ENCODE measurements at places on chromosomes 12 and 14. TPM values are rescaled to one million over a fixed set of nuclear protein-coding genes. Genes with fewer than 3 reads are reported as not detected.
A peak's percentile ranks its signal among the peaks of the same experiment; 100 is the strongest.

- DNase-seq, result no peak
Observed at GRCh38 chr12:50120521-50120920, 8.5 kb downstream of the COX14 start.

- DNase-seq, result peak; percentile 36
Observed at GRCh38 chr14:75907756-75908359, 73.9 kb downstream of the TGFB3 start.

DNA sequence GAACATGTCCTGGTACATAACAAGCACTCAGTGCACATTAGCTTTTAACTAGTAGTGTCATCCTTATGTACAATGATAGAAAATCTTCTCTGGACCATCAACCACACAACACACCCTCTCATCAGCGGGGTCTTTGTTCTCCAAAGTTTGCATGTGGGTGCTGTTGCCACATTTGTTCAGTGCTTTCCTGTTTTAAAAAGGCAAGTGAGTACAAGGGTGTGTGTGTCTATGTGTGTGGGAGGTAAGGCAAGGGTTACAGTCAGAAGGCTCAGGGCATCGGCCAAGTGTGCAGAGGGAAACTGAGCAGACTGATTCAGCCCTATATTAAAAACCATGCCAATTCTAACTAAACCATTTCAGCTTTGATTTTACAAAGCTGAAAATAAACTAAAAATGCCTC is 17.9 kb downstream of the KRT76 start:
- no peak for DNase-seq

DNA sequence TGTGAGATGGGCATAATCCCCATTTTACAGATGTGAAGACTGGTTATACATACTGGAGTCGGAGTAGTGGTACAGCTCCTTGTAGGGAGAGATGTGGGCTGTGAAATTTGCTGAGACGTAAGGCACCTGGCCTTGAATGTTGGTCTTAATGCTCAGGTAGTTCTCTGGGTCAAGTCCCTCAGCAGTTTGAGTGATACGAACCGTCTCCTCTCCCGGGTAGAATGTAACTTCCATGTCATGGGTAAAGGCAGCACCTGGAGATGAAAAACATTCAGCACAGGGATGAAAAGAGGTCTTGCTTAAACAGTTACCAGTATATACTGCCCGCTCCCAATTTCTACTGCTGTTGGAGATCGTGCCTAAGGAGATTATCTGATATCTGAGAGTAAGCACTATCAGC is 28.3 kb downstream of the NID2 start:
- DNase-seq, result no peak

- DNase-seq, result no peak
Observed at GRCh38 chr14:44820230-44820964, 141.3 kb downstream of the KLHL28 start.

DNA sequence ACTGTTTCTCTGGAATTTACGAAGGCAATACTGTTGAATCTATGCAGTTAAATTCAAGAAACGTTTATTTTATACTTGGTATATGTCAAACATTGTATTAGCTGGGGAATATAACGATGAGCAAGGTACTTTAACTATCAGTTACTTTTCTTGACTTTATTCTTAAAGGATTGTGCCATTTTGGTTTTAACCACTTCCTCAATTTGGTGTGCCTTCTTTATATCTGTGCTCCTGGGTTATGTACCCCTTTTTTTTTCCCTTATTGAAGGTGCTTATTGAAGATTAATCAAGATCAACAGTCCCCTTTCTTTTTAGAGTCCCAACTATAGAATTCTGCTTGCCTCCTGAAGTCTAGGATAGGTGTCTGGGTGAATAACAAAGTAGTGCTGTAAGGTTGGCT is 5.8 kb downstream of the RAB21 start:
- DNase-seq, result no peak

DNA sequence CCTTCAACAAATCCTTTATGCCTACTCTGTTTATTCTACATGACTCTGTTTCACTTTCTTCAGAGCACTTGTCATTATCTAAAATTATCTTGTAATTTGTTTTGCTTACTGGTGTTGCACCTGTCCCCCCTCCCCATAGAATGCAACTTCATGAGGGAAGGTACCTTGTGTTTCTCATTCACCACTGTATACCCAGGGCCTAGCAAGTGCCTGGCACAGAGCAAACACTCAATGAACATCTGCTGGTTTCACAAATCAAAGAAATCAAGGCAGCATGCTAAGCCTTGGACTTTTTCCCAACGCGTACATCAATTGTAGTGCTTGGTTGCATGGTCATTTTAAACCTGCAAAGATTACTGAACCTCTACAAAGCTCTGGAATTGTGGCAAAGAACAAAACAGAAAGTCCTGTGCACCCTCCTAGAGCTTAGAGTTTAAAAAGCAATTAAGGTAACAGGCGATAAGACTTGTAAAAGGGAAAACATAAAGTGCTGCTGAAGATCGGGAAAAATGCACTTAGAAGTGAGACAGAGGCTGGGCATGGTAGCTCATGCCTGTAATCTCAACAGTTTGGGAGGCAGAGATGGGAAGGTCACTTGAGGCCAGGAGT is 479.1 kb downstream of the MED13L start:
- DNase-seq, result no peak

DNA sequence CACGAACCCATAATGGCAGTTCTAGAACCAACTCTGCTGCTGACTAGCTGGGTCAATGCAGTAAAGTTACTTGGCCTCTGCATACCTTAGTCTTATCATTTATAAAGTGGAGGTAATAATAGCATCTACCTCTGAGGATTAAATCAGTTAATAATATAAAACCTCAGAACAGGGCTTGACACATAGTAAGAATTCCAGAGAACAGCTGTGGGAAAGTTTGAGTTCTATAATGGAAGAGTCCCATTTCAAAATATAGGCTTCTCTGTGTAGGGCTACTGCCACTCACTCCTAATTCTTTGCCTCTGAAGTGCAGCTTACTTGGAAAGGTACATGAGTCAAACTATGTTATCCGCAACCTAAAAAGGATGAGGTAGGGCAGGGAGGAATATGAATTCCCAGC is 269.2 kb upstream of the PRKD1 start:
- peak; percentile 50 for DNase-seq

- DNase-seq, result no peak
Observed at GRCh38 chr14:53113989-53114388, 39.1 kb downstream of the DDHD1 start.

- no peak for DNase-seq
Observed at GRCh38 chr12:116196226-116196625, 81.3 kb downstream of the MED13L start.

GRCh38 chr14:50402965-50403364 is 6.3 kb upstream of the CDKL1 start:
- no peak for DNase-seq

DNA sequence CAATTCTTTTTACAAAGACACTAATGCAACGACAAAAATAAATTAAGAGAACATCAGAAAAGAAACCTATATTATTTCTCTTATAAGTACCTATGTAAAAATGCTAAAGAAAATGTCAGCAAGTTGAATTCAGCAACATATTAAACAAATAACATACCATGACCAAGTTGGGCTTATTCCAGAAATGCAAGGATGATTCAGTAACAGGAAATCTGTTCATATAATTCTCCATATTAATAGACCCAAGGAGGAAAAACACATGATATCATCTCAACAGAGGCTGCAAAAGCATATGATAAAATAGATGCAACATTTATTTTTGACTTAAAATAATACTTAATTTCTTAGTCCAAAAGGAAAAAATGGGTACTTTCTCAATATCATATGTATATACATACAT is 25.1 kb upstream of the GPHB5 start:
- no peak for DNase-seq

- DNase-seq, result peak; percentile 41
Observed at GRCh38 chr14:70622111-70622712, 19.5 kb upstream of the TTC9 start.

GRCh38 chr12:115364921-115365320 is 680.9 kb upstream of the TBX3 start:
- DNase-seq, result no peak

DNA sequence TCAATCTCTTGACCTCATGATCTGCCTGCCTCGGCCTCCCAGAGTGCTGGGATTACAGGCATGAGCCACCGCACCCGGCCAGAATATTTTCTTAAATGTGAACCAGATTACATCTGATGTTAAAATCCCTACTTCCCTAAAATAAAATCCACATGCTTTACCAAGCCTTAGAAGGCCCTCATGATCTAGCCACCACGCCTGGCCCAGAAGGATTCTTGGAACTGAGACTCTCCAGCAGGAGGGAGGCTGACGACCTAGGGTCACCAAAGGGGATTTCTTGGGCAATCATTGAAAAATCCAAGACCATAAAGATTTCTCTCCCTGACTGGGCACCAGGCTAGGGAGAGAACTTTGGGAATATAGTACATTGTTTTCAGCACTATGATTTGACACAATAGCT is 25.2 kb upstream of the RASSF3 start:
- DNase-seq, result no peak

- DNase-seq, result no peak
Observed at GRCh38 chr12:66047411-66048021, 83.0 kb downstream of the LLPH start.

DNA sequence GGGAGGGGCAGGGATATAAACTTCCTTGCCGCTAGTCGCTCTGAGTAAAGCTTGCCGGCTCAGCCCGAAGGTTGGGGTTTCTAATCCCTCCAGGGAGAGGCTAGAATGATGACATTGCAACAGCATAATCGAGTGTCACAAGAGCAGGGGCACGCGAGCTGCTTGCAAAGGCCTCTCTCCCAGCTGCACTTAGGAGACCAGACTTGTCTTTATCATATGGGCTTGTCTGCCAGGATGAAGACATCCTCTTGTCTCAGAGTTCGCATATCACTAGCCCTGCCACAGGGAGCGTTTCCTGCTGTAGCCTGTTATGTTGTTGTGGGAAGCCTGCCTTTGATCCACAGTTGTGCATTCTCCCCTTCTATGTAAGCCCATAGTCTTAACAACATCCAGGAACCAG is 180.0 kb downstream of the ESR2 start:
- peak; percentile 38 for DNase-seq

RNASE4 gene
- total RNA-seq, result 4.7 TPM

TMEM106C gene
- total RNA-seq, result 57.9 TPM

AICDA gene
- total RNA-seq, result not detected

C14orf119 gene
- total RNA-seq, result 28.9 TPM

ERP27 gene
- total RNA-seq, result not detected

TMEM121 gene
- total RNA-seq, result 3.9 TPM

KRT74 gene
- total RNA-seq, result not detected

RASSF8 gene
- total RNA-seq, result 27.4 TPM

RIPK3 gene
- total RNA-seq, result not detected

SYCP3 gene
- 0.21 TPM for total RNA-seq

KRT79 gene
- total RNA-seq, result not detected

ANO2 gene
- total RNA-seq, result 7.8 TPM

JAG2 gene
- 42.7 TPM for total RNA-seq

TCL1A gene
- not detected for total RNA-seq

FBXO33 gene
- 8.5 TPM for total RNA-seq

PROX2 gene
- total RNA-seq, result not detected

EPYC gene
- total RNA-seq, result not detected

ANO4 gene
- total RNA-seq, result 0.99 TPM

KRT82 gene
- total RNA-seq, result not detected

PAH gene
- total RNA-seq, result not detected

SLC10A1 gene
- total RNA-seq, result not detected

IL26 gene
- not detected for total RNA-seq

Measured in myocyte (in vitro differentiated cells).